Mesenteric fat pad (tissue), 1 donor: ENCODE measurements at places on chromosomes 5 and 9. TPM values are rescaled to one million over a fixed set of nuclear protein-coding genes. Genes with fewer than 3 reads are reported as not detected.
A peak's percentile ranks its signal among the peaks of the same experiment; 100 is the strongest.

The OTP gene
- not detected for total RNA-seq

The C1QTNF3 gene
- 2.7 TPM for total RNA-seq

The PTTG1 gene
- 1.3 TPM for total RNA-seq

The ASPN gene
- 4.0 TPM for total RNA-seq

The PLAC8L1 gene
- total RNA-seq, result 1.5 TPM

The SYK gene
- total RNA-seq, result 26.7 TPM

DNA sequence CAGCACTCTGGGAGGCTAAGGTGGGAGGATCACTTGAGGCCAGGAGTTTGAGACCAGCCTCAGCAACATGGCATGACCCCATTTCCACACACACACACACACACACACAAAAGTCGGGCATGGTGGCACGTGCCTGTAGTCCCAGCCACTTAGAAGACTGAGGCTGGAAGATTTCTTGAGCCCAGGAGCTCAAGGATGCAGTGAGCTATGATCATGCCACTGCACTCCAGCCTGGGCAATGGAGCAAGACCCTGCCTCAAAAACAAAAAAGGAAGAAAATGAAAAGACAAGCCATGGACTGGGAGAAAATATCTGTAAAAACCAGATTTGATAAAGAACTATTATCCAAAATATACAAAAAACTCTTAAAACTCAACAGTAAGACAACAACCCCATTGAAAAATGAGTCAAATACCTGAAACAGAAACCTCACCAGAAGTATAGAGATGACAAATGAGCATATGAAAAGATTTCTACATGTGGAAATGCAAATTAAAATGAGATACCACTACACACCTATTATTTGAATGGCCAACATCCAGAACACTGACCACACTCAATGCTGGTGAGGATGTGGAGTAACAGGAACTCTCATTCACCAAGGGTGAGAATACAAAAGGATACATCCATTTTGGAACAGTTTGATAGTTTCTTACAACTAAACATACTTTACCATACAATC is 24.7 kb downstream of the DNAJA1 start:
- no peak for DNase-seq

GRCh38 chr5:30937070-30937469 is 256.4 kb upstream of the CDH6 start:
- DNase-seq, result no peak

DNA sequence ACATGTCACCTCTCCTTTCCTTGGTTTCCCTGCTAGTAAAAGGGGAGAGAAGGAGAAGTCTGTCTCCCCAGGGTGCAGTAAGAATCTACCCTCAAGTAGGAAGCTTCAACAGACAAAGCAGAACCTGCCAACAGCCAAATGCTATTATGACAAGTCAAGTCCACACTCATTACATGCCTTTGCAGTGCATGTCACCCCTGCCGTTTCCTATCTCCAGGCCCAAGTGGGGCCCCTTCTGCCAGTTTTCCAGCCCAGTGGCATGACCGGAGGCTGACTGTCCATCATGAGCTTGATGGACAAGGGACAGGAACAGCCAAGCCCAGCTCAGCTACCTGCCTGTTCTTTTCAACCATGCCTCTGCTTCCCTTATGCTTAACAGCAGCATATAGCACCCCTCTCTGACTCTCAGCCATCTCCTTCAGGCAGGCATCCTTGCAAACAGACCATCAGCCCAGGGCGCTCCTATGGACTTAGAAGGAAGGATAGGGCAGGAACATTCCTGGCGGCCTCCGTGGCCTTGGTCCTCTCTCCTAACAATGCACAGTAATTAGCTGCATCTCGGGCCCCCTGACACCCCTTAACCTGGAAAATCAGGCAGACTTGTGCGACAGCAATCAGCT is 107.2 kb upstream of the RAD23B start:
- DNase-seq, result no peak

DNA sequence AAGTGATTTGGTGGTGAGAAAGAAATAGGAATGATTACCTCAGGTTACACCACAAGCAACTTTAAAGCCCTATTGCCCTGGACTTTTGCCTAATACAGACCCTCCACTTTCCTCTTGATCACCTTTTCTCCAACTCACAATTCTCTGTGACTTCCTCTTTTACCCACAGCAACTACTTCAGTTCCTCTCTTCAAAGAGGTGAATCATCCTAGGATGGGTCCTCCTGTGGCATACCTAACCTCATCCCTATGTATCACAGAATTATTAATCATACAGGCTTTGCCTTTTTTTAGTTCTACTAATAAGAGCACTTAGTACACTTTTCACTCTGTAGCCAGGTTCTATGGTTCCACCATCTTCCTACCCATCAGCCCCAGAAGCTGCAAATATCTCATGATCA is 19.6 kb upstream of the INSL6 start:
- DNase-seq, result no peak

- DNase-seq, result peak; percentile 77
These were observed 35.2 kb upstream of the IRX4 start for GRCh38 chr5:1917830-1918487.

DNA sequence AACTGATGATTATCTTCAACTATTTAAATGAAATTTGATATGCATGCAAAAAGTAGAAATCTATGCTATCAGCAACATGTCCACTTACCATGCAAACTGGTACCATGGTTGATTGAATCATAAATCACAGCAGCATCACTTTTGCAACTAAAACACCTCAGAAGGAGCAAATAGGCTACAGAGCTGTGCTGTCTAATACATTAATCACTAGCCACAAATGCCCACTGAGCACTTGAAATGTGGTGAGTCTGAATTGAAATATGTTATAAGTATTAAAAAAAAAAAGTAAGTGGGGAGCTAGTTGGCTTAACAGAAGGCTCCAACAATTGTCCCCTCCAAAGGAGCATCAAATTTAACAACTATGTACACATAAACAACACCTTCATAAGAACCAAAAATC is 112.5 kb downstream of the FAM114A2 start:
- no peak for DNase-seq

GRCh38 chr5:137572042-137572695 is 73.0 kb upstream of the SPOCK1 start:
- DNase-seq, result no peak

GRCh38 chr5:140040358-140040757 is 2.7 kb downstream of the NRG2 start:
- DNase-seq, result no peak

GRCh38 chr5:65084795-65085515 is 316.2 kb downstream of the CWC27 start:
- DNase-seq, result no peak

DNA sequence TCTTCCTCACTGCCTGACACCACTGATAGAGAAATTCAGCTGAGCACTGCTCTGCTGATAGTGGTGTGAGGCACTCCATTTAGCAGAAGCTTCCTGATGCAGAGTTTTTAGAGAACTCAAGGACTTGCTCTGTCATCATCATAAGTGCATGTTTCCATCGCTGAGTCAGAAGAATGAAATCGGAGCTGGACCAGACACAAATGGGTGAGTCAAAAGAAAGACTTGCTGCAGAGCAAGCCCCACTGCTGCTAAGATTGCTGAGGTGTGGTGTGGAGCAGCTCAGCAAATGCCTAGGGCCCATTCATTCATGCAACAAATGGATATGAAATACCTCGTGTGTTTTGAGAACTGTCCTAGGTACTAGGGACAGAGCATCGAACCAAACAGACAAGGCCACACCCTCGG is 410.2 kb upstream of the SLC30A5 start:
- no peak for DNase-seq

GRCh38 chr5:72146056-72146455 is 38.8 kb downstream of the MAP1B start:
- no peak for DNase-seq

DNA sequence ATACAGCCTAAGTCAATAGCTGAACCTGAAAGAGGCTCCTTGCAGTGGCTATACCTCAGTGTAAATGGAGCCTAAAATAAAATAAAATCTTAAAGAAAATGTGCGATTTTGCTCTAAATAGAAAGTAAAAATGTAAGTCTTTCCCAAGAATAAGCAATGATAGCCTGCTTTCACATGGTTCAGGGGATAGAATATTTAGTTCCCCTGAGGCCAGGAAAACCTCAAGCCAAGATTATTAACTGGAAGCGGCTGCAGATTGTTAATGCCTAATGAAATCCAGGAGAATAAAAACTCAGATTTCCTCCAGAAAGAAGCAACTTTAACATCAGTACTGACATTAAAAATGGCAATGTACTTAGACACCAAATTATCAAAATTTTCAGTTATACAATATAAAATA is 463.7 kb downstream of the CYLC2 start:
- no peak for DNase-seq

GRCh38 chr5:128202320-128202719 is 118.8 kb downstream of the SLC12A2 start:
- no peak for DNase-seq

DNA sequence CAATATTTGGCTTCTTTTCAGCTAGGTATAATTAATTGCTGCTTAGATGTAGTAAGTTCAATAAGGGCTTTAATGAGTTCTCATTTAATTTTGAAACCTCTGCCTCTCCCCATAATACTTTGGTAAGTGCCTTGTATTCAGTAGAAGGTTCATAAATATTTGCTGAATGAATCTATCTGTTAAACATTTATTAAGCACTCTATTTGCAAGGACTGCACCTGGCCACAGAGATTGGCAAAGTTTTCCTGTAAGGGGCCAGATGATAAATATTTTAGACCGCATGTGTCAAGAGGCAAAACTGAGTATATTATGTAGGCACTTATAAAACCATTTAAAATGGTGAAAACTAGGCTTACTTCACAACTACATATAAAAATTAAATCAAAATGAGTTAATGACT is 19.0 kb upstream of the GNA14 start:
- DNase-seq, result no peak

- peak; percentile 75 for DNase-seq
These were observed 161.6 kb downstream of the COL23A1 start for GRCh38 chr5:178428341-178429155.

DNA sequence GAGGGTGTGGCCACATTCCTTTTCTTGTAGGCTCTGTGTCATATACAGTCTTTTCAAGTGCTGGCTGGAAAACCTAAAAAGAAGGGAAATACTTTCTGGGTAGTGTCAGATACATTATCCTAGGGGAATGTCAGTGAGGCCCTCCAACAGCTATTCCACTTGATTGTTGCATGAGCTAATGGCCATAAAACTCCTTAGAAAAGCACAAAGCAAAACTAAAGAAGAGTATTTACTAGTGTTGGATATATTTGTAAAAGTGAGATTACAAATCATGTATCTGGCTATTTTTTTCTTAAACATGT is 829 bp downstream of the ANXA1 start:
- DNase-seq, result no peak

DNA sequence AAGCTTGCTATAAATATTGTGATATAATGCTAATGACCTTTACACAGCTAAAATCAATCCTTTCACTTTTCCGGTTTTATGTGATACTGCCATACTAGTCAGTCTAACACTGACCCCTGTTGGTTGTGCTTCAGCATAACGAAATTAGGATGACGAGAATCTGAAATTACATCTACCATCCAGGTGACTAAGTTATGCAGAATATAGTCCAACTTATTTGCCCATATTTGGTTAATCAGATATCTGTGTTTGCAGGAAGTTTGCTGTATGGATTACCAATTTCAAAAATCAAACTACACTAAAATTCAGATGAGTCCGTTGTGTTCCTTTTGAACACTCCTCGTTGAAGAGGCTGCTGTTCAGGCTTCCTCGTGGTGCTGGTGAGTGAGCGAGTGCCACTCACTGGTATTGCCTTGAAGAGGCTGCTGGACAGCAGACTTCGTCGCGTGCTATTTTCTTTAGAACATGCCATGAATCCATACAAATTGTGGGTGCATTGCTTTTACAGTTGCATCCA is 32.5 kb downstream of the TENT4A start:
- no peak for DNase-seq

DNA sequence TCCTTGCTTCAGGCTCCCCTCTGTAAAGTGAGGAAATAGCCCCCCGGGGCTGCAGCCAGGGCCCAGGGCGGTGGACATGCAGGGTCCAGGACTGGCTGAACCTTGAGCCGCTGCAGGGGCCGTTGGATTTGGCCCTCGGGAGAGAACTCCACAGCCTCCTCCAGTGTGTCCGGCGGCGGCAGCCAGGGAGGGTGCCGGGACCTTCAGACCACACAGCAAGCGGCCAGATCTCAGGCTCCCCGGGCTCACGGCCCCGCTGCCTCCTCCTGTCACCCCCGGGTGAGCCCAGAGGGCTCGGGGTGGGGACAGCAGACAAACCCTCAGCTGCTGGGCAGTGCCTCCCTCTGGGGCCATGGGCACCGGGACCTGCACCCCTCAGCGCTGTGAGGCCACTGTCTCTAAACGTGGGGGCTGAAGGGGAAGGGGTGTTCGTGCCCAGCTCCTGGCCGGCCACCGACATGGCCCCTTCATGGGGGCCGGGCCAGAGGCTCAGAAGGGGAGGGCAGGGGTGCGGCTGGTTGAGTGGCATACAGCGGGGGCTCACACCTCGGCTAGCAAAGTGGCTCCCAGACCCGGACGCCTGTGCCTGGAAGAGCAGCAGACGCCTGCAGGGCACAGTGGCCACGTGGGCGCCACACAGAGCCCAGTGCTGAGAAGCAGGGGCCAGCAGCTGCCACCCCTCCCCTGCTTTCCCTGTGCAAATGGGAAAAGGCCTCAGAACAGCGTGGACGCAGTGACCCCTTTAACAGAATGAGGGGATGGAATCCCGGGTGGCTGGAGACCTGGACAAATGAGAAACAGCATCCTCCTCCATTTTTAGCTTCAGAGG is 19.7 kb downstream of the SLC9A3 start:
- DNase-seq, result no peak

DNA sequence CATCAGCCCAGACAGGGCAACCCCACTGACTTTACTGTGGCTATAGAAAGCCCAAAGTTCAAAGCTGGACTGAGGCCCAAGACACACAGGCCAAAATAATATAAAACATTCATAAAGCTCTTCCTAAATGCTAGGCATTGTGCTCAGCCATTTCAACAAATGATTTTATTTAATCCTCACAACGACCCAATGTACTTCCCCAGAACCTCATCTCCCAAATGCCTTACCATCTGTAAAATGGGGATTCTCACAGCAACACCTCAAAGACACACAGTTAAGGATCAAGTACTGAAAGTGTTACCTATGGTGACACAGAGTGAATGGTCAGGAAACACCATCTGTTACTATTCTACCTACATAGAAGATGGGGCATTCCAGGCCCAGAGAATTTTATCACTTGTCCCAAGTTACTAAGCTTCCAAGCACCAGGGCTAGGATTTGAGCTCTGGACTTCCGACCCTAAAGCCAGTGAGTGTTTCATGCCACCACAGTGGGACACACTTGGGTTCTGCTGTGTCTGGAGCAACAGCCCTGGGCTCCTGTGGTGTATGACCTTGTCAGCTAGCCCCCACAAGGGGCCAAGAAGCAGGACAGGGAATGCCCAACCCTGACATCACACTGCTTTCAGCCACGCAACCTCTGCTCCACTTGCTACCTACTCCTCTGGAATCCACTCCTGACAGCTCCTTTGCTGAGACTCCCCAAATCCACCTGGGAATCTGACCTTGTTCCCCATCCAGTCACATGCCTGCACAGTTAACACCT is 15.1 kb downstream of the SHB start:
- DNase-seq, result no peak

- no peak for DNase-seq
These were observed 169.7 kb upstream of the CDH9 start for GRCh38 chr5:27208051-27208450.

GRCh38 chr5:131068893-131069643 is 96.0 kb downstream of the HINT1 start:
- no peak for DNase-seq
